ENCODE measurements at places on chromosomes 5 and 9. TPM values are rescaled to one million over a fixed set of nuclear protein-coding genes. Genes with fewer than 3 reads are reported as not detected.
A peak's percentile ranks its signal among the peaks of the same experiment; 100 is the strongest.

DNA sequence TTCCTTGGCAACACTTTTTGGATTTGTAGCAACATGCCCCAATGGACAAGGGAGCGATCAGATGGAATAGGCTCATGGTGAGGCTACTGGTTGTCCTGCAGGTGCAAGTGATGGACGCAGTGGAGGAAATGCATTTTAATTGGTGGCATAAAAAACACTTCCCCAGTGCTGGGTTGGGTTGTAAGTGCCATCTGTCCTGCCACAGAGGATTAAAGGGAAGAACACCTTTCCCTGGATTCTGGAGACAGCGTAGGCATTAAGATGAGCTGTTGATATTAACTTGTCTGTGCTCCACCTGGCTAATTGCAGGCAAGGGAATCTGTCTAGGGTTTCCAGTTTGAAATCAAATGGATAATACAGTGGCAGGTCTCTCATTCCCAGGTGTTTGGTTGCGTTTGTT is 173.4 kb downstream of the ZNF462 start:
- DNase-seq = no peak

GRCh38 chr9:116494815-116495634 is 192.1 kb upstream of the TRIM32 start:
- DNase-seq = no peak

GRCh38 chr5:35900972-35901695 is 37.3 kb downstream of the CAPSL start:
- DNase-seq = no peak

GRCh38 chr9:93952784-93953495 is 2.2 kb downstream of the BARX1 start:
- no peak for DNase-seq

GRCh38 chr9:113499153-113499875 is 35.8 kb downstream of the RGS3 start:
- DNase-seq = no peak

- DNase-seq = peak; percentile 66
These were observed 27.4 kb downstream of the TNFSF8 start for GRCh38 chr9:114902786-114903524.

DNA sequence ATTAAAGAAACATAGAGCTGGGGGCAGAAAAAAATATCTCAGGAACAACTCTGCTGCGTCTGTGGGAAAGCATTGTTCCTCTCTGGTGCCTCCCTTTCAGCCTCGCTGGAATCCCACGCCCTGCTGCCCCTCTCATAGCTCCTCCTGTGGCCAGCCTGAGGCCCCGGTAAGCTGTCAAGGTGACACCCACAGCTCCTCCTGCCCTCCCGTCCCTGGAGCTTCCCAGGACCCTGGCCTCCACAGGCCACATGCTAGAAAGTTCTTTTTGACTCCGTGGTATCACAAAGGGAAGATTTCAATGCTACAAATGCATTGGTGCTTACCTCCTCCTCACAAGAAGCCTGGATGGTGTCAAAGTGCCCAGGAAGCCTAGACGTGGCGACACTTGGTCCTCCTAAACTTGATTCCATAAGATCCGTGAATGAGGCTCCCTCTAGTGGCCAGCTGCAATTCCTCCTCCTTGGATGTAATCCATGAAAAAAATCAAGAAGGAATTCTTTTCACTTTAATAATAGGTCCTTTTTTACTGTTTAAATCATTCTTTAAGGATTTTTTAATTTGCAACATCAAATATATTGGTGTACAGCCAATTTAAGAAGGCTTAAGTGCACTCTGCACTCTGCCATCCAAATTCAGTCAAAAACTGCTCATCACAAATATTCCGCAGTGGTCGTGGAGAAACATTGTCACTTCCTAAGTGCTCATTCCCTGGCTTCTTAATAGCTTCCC is 104.9 kb downstream of the CFAP90 start:
- peak; percentile 38 for DNase-seq

- DNase-seq = no peak
These were observed 10.2 kb upstream of the SLC1A3 start for GRCh38 chr5:36596247-36596646.

DNA sequence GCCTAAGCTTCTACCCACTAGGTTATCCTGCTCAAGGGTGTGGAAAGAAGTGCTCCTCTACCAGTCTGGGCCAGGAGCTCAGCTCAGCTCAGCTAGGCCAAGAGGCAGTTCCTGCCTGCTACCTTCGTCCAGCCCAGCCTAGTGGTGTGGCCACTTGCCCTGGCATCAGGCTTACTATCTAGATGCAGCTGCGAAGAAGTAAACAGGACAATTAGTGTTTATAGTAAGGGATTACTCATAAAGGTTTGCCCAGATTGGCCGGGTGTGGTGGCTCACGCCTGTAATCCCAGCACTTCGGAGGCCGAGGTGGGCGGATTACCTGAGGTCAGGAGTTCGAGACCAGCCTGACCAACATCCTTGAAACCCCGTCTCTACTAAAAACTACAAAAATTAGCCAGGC is 12.8 kb upstream of the SPATA24 start:
- DNase-seq = no peak

- DNase-seq = no peak
These were observed 68.4 kb downstream of the ENTREP1 start for GRCh38 chr9:69393425-69393824.

- DNase-seq = no peak
These were observed 104.7 kb upstream of the IER5L start for GRCh38 chr9:129282731-129283211.

DNA sequence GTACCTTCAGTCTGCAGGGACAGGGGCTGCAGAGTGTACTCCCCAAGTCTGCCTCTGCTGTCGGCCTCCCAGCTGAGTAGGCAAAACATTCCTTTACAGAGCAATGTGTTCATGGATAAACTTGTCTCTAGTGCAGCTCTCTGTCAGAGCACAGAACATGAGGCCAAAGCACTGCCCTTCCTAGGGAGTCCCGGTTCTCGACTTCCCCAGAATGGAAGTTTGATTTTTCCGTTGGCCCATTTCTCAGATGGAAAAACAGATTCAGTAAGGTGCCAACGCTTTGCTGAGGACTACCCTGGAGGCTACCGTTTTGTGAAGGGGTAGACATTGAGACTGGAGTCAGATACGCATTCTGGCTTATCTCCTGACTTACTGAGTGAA is 422 bp upstream of the TRIM32 start:
- DNase-seq = no peak

GRCh38 chr5:68822796-68823195 is 271.0 kb upstream of the SLC30A5 start:
- no peak for DNase-seq

DNA sequence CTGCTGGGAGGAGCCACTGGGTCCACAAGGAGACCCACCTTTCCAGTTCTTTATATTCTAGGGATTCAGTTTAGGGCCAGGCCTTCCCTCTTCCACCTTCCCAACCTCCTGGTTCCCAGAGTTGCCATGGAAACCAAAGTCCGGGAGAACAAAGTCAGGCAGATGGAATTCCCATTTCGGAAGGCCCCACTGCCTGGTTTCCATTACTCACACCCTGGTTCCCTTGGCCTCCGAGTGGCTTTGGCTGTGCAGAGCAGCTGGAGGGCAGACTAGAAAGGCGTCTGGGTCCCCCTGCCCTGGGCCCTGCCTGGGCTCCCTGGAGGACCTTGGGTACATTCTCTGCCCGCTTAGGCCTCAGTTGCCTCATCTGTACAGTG is 136.1 kb downstream of the RGS3 start:
- no peak for DNase-seq

GRCh38 chr5:170565072-170565471 is 61.3 kb downstream of the KCNIP1 start:
- DNase-seq = no peak

DNA sequence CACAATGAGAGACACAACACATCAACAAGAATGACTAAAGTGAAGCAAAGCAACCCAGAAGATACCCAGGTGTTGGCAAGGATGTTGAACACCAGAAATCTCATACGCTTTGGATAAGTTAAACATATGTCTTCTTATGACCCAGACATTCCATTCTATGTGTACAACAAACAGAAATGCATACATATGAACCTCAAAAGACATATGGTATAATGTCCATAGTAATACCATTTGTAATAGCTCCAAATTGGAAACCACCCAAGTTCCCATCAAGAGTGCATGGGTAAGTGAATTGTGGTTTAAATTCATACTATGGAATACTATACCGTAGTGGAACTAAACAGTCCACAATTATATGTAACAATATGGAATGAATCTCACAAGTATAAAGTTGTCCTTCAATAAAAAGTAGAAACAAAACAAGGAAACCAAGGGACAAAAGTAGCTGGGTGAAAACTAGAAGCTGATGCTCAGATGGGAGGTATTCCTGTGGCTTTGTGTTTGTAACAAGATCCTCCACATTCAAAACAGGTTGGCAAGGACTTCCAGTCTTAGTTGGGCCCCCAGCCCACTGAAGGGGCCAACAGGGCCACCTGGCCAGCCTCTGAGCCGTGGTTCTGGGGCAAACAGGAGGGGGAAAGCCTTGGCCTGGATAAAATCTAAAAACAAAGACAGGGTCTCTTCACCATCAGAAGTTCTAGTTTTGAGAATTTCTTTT is 171.8 kb upstream of the PITX1 start:
- no peak for DNase-seq

- no peak for DNase-seq
These were observed 33.8 kb upstream of the SPRY4 start for GRCh38 chr5:142358648-142359047.

- peak; percentile 38 for DNase-seq
These were observed 6.1 kb upstream of the MOB3B start for GRCh38 chr9:27535701-27536118.

GRCh38 chr5:152990649-152991048 is 499.8 kb upstream of the GRIA1 start:
- DNase-seq = peak; percentile 11

- DNase-seq = peak; percentile 74
These were observed 79.9 kb upstream of the SLC1A3 start for GRCh38 chr5:36526537-36526936.

DNA sequence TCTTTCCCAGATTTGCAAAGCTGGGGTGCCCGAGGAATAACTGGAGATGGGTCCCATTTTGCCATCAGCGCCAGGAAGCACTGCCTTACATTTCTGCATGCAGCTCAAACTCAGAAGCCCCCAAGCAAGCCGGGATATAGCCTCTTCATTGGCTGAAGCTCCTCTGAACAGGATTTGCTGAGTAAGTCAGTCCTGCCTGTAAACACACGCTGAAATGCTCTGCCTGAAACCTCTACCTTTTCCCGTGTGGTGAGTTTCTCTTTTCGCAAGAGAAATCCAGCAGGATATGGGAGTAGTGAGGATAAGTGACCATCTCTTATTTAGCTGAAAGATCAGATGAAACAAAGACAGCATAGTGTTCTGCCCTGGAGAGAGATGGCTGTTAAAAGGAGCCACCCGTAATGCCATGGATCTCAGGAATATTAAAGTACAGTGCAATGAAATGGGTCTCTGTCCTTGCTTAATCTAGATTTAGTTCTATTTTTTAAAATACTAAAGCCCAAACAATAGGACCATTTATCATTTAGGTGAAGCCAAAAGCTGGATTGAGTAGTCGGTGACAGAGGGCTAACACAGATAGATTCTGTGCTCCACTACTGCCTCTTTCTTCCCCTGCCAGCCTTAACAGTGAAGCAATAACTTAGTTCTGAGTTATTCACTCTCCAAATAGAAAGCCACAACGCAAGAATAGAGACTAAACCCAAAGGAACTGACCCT is 177.5 kb upstream of the PPP2R2B start:
- DNase-seq = no peak

- DNase-seq = no peak
These were observed 644.6 kb upstream of the RGMB start for GRCh38 chr5:98128846-98129245.

DNA sequence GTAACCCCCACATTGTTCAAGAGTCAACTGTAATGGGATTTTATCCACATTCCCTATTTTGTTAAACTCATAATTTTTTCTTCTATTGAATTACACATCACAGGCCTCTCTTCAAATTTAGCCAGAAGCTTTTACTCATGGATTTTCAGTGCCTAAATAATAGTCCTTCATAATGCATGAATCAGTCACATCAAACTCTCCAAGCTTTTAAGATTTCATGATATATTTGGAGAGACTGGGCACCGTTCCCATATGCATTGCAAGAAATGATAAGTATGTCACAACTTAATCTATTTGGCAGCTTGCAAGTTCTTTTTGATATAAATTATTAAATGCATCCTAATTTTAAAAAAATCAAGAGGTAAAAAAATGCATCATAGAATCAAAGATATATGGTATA is 465.9 kb downstream of the DMAC1 start:
- no peak for DNase-seq

- no peak for DNase-seq
These were observed 1020.2 kb downstream of the NR2F1-AS1 start for GRCh38 chr5:92560698-92561401.

- no peak for DNase-seq
These were observed 152.0 kb downstream of the TRPM6 start for GRCh38 chr9:74735761-74736160.

- no peak for DNase-seq
These were observed 42.7 kb upstream of the RARS1 start for GRCh38 chr5:168443533-168443932.

DNA sequence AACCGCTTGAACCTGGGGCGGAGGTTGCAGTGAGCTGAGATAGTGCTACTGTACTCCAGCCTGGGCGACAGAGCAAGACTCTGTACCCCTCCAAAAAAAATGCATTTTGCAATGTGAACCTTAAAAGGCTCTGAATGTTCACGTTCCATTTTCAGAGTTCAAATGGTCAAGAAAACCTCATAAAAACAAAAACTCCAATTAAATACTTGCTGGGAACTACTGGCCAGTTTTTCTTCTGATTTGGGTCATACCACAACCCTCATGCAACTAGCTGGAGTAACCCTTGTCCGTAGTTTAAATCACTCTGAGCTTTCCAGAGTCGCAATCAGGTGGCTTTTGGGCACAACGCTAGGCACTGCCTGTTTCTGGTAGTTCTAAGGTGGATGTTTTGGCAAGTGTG is 2.3 kb upstream of the OTULINL start:
- no peak for DNase-seq

GRCh38 chr9:109199676-109200075 is 32.6 kb upstream of the FRRS1L start:
- DNase-seq = no peak

Gene ANKRD18A
- 1.9 TPM for polyA plus RNA-seq

Gene TRIP13
- 35.4 TPM for polyA plus RNA-seq

Gene PCDH12
- polyA plus RNA-seq = 0.07 TPM

Gene TEK
- polyA plus RNA-seq = 0.02 TPM

Gene MEF2C
- not detected for polyA plus RNA-seq

Gene LMX1B
- 5.3 TPM for polyA plus RNA-seq

Gene KLHL3
- polyA plus RNA-seq = 2.9 TPM

Gene IFNA21
- not detected for polyA plus RNA-seq
